ENCODE measurements at places on chromosomes 13 and 19.
A peak's percentile ranks its signal among the peaks of the same experiment; 100 is the strongest.

DNA sequence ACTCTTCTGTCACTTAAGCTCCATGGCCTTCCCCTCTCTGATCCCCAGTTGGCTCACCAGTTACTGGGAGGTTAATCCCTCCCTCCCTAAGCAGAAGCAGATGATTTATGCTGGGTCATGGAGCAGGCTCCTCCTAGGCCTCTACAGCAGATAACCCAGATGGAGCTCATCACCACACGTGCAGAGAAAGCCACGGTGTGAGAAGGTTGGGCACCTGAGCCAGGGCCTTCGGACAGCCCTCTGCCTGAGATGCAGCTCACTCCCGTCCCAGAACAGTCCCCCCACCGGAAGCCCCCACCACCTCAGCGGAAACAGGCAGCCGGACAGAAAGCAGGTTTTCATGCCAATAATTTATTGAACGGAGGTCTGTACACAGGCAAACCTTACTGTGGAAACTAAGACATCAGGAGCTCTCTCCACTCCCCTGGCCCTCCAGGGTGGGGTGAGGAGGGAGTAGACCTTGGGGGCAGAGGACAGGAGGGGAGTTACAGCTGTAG lies 9.8 kb downstream of the ZNF526 start:
- DNase-seq = no peak

- no peak for DNase-seq
Measured at GRCh38 chr13:42673677-42674076, 99.7 kb downstream of the TNFSF11 start.

- DNase-seq = peak; percentile 97
Measured at GRCh38 chr19:18291590-18292461, 10.4 kb upstream of the JUND start.

GRCh38 chr13:97436845-97437244 lies 2.9 kb downstream of the RAP2A start:
- no peak for DNase-seq

- DNase-seq = no peak
Measured at GRCh38 chr19:50479761-50480251, 3.2 kb upstream of the GARIN5A start.

Data from ELF-1 (cell line).